ENCODE measurements at places on chromosomes 2 and 18.

GRCh38 chr18:77146249-77147080 lies 13.9 kb upstream of the MBP start:
- no peak for DNase-seq

GRCh38 chr18:62637807-62638687 lies 77.3 kb upstream of the PHLPP1 start:
- no peak for DNase-seq

DNA sequence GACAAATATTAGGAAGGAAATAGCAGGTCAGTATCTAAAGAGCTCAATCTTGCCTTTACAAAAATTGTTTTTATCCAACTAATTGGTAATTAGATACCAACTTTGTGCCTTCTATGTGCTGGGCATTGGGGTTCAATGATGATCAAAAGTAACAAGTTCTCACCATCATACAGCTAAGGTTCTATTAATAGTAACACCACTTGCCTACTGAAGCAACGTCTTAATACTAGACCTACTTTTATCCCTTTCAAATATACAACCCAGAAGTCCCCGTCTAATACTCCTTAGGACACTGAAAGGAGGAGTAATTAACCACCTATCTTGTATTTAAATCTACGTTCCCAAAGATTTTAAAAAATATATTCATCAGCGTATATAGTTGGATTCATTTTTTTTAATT lies 59.3 kb downstream of the GRB14 start:
- no peak for DNase-seq

DNA sequence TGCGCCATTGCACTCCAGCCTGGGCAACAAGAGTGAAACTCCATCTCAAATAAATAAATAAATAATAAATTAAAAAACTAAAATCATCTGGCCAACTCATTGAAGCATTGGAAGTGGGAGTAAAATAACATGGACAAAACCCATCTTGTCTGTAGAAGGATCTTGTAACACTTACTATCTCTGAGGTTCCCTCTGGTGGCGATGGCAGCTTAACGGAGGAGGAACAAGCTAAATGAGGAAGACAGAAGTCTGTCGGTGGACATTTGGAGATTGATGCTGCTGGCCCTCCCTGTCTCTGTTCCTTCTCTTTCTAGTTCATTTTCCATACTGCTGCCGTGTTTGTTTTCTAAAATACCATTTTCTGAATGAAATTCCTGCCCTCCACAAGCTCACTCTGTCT lies 43.4 kb downstream of the ZCCHC2 start:
- DNase-seq = no peak

- DNase-seq = no peak
Observed at GRCh38 chr18:25244924-25245698, 106.9 kb downstream of the ZNF521 start.

DNA sequence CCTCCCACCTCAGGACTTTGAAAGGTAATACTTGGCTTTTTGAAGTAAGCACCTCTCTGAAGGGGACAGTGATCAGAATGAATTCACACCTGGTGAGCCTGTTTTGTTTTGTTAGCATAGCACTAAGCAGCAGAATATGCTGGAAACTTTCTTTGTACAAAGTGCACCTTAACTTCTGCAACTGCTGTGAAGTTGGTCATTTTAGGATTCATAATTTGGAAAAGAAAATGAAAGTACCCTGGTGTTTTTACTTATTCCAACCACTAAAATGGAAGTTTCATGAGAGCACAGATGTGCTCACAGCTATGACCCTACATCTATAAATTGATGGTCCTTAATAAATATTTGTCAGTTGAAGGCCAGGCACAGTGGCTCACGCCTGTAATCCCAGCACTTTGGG lies 257.8 kb upstream of the STON1 start:
- no peak for DNase-seq

DNA sequence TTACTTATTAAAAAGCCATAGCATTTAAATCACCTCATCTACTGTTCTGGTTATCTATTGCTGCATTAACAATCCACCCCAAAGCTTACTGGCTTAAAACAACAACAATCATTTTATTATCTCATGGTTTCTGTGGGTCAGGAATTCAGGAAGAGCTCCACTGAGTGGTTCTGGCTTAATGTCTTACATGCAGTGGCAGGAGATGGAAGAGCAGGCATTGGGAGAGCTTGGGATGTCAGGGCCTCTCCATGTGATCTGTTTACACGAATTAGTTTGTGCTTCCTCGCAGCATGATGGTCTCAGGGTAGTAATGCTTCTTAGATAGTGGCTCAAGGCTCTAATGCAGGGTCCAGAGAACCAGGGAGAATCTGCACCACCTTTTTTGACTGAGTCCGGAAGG lies 14.4 kb upstream of the REL start:
- DNase-seq = no peak

Data from omental fat pad (tissue), 4 donors.